ENCODE measurements at places on chromosomes 1 and 21.

DNA sequence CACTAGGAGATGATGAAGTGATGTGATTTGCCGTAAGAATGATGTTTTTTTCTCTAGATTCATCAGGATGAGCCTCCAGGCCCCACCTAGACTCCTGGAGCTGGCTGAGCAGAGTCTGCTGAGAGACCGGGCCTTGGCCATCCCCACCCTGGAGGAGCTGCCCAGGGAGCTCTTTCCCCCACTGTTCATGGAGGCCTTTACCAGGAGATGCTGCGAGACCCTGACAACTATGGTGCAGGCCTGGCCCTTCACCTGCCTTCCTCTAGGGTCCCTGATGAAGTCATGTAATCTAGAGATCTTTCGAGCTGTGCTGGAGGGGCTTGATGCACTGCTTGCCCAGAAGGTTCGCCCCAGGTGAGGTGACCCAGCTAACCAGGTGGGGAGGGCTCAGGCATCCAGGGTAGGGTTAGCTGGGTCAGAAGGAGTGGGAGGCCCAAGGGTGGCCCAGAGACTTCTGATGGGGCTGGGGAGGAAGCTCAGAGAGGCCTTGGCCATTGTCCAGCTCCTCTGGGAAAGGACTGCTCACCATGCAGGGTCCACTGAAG, 1.3 kb downstream of the PRAMEF12 start:
- no peak for DNase-seq

- no peak for DNase-seq
These were observed 13.9 kb downstream of the SERTAD4 start for GRCh38 chr1:210246447-210246846.

DNA sequence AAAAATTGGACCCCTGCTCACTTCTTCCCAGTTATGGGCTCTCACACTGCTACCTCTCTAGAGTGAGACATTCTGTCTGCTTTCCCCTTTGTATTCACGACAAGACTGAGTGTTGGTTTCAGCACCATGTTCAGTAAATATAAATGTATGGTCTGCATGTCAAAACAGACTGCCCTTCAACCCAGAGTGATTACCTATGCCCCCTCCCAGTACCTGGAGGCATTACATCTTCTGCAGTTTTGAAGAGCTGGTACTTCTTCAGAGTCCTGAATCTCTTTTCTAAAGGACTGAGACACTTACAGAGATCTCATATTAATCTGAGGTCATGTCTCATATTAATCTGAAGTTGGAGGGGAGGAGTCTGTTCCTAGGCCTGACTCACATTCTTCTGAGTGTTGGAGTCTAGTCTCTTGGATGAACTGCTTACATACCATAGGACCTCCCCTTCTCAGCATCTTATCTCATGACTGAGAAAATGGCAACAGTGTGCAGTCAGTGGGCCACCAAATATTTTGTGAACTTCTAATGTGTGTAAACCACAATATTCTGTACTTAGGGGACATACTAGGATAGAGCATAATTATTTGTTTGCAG, 80.3 kb downstream of the RGL1 start:
- no peak for DNase-seq

DNA sequence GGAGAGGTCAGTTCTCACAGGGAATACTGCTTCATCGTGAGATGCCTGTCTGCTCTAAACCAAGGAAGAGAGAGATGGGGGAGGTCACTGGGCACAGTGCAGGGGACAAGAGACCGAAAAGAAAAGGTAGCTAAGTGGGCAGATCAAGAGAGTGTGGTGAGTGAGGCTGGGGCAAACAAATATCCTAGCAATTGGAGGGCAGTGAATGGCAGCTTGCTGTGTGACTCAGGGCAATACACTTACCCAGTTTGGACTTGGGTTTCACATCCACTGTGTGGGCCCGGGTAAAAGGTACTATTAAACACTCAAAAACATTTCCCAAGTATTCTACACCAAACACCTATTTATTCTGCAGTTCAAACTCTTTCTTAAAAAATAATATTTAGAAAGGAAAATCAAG, 10.2 kb downstream of the PLXNA2 start:
- DNase-seq = no peak

- no peak for DNase-seq
These were observed 111.6 kb upstream of the PDE4B start for GRCh38 chr1:65681096-65681495.

- DNase-seq = no peak
These were observed 36.1 kb upstream of the RGS8 start for GRCh38 chr1:182720463-182720862.

- DNase-seq = no peak
These were observed 11.8 kb downstream of the S100A7A start for GRCh38 chr1:153428073-153428638.

- DNase-seq = no peak
These were observed 253.1 kb downstream of the PTPRU start for GRCh38 chr1:29489471-29489870.

GRCh38 chr21:29121759-29122158, 8.7 kb upstream of the MAP3K7CL start:
- no peak for DNase-seq

DNA sequence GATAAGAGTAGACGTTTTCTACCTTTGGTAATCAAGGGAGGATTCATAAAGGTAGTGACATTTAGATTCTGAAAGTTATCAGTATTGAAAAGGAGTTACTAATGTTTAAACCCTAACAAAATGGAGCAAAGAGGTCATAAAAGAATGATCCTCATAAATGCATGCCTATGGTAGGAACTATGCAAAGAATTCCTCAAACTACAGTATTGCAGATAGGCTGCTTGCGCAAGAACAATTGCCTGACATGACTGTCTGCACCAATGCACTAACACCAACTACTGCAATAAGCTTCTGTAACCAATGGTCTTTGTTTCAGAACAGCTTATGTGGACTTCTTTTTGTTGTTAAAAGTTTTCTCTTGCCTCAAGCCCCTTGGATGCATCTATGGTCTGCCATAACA, 597.3 kb upstream of the ADGRL4 start:
- no peak for DNase-seq

DNA sequence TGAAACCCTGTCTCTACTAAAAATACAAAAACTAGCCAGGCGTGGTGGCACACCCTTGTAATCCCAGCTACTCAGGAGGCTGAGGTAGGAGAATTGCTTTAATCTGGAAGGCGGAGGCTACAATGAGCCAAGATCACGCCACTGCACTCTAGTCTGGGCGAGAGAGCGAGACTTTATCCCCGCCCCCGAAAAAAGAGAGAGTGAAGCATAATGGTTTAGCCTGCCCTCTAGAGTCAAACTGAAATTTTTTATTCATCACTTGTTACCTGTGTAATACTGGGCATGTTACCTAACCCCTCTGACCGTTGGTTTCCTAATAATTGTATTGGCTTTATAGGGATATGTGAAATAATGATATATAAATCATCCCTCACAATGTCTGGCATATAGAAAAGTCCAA, 18.8 kb downstream of the GPR52 start:
- no peak for DNase-seq

DNA sequence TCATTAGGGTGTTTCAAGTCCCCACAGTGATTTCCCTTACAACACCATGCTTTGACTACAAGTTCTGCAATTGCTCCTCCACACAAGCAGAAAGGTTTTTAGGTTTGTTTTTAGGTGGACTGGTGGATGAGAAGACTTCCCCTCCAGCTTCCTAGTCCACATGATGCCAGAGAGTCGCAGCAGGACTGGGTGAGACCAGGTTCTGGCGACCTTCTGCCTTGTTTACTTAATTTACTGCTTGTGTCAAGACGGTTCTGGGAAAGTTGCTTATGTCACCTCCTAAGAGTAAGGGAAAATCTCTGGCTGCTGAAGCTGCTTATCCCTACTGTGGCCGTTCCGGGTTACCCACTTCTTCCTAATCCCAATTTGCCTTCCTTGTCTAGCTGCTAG, 76.4 kb downstream of the GLUL start:
- no peak for DNase-seq

DNA sequence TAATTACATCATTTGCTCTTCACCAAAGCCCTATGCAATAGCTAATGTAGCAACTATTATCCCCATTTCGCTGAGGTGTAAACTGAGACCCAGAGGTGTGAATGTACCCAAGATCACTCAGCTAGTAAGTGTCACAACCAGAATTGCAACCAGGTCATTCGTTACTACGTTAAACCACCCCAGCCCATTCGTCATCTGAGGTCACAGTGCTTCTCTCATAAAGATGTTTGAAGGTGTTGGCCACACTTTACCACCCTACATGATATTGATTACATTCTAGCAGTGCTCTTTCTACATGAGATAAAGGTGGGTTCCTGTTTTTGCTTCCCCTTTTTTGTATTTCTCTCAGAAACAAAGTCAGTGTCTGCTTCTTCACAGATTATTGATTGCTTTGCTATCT, 195.3 kb downstream of the ZBTB18 start:
- DNase-seq = no peak

DNA sequence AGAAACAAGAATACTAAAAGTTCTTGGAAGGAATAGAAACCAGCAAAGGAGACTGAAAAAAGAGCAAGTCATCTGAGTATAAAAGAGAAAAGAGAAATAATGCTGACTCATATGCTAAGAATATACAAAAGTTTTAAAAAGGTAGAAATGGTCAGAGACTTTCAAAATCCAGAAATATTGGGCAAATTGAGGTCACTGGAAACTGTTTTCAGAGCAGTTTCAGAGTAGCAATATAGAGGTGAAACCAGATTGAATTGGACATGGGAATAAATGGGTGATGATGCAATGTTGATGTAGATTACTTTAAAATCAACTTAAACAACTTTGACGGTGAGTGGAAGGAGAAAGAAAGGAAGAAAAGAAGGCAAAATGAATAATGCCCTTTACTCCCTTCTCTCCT, 1.8 kb upstream of the RPS6KC1 start:
- DNase-seq = no peak

GRCh38 chr1:204145033-204145504, 6.8 kb downstream of the ETNK2 start:
- DNase-seq = no peak

DNA sequence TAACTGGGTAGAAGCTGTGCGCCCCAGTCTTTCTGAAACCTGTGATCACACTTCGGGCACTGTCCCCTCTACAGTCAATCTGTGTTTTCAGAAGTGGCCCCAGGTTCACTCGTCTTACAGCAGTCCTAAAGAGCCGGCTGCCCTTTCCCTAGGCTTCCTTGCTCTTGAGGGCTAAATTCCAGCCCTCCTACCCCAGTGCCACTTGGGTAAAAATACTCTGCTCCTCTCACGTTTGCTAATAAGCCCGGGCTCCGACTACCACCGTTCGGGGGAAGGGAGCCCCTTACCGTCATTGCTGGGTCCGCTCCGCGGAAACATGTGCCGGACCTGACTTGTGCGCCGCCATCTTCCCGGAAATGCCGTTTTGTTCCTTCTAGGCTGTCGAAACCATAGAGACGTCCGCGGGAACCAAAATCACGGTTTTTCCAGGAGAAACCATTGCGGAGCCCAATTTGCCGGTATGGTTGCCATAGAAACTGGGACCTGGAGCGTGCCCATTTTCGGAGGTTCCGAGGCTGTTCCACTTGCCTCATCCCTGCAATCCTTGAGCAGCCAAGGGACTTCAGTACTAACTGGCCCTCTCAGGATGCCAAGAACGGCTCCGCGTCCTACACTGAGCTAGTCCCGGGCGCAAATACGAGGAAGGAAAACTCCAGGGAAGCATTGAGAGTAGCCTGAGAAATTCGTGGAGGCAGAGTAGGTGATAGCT, at the start of gene GPATCH4:
Gene GPATCH4, minus strand, starts transcription at position 358 of the 709 bp plus-strand sequence.
- peak; percentile 68 for DNase-seq

GRCh38 chr1:31482482-31483011, 69.5 kb downstream of the SERINC2 start:
- no peak for DNase-seq

GRCh38 chr1:51327386-51327785, 3.0 kb downstream of the TTC39A start:
- no peak for DNase-seq

Data from smooth muscle cell of the brain vasculature (primary cell).